Aorta (tissue), 5 donors: ENCODE measurements at places on chromosomes 2 and 18. TPM values are rescaled to one million over a fixed set of nuclear protein-coding genes. Genes with fewer than 3 reads are reported as not detected.

Gene ASTL
- total RNA-seq = 0.57 TPM

Gene SH3RF3
- 24.4 TPM for total RNA-seq

Gene FAHD2B
- total RNA-seq = 14.6 TPM

Gene GPD2
- 31.3 TPM for total RNA-seq

Gene NYAP2
- total RNA-seq = 1.7 TPM

DNA sequence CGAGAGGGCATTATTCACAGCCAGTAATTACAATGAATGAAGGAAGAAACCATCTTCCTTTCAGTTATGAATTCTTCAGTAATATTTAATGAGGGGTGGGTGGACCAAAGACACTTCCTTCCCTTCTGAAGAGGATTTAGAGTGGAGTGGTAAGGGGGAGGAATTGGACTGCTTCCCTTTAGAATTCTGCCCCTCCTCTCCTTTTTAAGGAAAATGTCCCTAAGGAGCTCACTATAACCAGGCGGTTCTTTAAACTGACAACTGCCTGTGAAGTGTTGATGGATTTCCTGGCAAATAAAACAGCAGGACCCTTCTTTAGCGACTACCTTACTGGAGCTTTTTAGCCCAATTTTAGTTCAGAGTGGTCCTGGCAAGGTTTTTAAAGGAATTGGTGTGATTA lies 86.4 kb downstream of the LIMS1 start:
- DNase-seq = no peak
- H3K27ac ChIP-seq = no peak overlapping the region
- no peaks in the 10 kb centered on the region for H3K36me3 ChIP-seq
- no peaks in the 10 kb centered on the region for H3K27me3 ChIP-seq
- H3K4me1 ChIP-seq = peaks cover 2% of the 10 kb centered on the region
- H3K4me3 ChIP-seq = no peak overlapping the region

DNA sequence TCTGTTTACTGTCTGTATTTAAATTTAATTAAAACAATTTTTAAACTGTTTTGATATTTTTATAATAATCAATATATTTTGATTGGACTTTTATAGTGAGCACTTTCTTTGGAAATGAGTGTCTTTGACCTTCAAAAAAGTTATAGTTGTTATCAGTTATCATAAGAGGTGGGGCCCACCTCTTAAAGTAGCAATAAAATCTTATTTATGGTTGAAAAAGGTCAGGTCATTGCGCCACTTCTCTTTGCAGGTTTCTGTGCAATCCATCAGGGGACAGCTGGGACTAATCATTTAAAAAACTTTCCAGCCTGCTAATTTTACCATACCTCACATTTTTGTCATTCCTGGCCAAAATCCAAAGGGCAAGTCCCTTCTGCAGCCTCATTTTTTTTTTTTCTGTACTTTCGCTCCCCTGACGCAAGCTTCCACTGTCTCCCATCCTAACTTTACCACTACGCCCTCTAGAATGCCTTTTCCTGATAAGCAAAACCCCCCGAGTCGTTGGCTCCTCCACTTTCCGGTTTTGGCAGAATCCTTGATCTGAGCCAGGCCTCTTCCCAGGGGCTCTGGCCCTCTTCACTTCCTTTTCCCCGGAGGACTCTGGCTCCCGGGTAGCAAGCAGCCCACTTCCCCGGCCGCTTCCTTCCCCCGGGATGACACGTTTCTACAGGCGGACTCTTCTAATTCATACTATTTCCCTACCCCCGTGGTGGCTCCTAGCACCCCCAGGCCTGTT lies 1.1 kb upstream of the SEH1L start:
- DNase-seq = peak; percentile 71
- H3K27me3 ChIP-seq = no peaks in the 10 kb centered on the region
- no peaks in the 10 kb centered on the region for H3K4me1 ChIP-seq
- peak overlapping the region; percentile 3 for H3K4me3 ChIP-seq
- H3K36me3 ChIP-seq = no peaks in the 10 kb centered on the region

DNA sequence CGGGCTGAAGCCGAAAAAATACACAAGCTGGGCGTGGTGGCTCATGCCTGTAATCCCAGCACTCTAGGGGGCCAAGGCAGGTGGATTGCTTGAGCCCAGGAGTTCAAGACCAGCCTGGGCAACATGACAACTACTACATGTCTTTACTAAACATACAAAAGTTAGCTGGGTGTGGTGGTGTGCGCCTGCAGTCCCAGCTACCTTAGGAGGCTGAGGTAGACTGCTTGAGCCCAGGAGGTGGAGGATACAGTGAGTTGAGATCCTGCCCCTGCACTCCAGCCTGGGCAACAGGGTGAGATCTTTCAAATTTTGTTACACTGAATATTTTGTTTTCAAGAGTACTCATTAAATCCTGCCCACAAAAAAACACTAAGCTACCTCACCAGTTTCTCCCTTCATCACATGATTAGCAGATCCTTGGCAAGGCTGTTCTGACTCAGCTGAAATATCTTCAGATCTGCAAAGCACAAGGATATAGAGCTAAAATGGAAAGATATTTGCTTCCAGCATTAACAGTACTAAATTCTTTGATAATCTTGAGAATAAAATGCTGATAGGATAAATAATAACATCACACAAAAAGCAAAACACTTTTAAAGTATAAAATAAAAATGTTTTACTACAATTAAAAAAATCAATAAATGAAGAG lies 28.2 kb upstream of the MCM6 start:
- H3K27ac ChIP-seq = no peak overlapping the region
- H3K36me3 ChIP-seq = no peaks in the 10 kb centered on the region
- DNase-seq = no peak
- H3K4me1 ChIP-seq = no peaks in the 10 kb centered on the region
- no peak overlapping the region for H3K4me3 ChIP-seq
- no peaks in the 10 kb centered on the region for H3K27me3 ChIP-seq

GRCh38 chr2:38400513-38400912 lies 23.4 kb upstream of the ATL2 start:
- no peaks in the 10 kb centered on the region for H3K27me3 ChIP-seq
- no peak for DNase-seq
- no peak overlapping the region for H3K27ac ChIP-seq
- H3K4me1 ChIP-seq = no peaks in the 10 kb centered on the region
- no peaks in the 10 kb centered on the region for H3K36me3 ChIP-seq
- H3K4me3 ChIP-seq = no peak overlapping the region
